ENCODE measurements at places on chromosomes 2 and 18. TPM values are rescaled to one million over a fixed set of nuclear protein-coding genes. Genes with fewer than 3 reads are reported as not detected.

DNA sequence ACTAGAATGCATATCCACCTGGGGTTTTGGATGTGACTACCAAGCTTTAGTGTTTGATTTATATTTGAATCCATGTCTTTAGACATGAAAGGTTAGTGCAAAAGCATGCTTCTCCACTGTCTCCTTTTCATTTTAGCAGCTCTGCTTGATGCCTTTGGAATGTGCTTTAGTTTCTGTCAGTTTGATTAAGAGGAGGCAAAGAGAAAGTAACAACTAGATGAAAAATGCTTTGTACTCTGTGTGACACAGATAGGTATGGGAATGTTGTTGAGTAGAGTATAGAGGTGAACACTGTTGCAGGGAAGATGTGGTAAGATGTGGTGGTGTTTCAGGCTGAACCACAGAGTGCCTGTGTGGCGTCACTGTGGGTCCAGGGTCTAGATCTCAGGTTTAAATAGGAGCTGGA lies 19.8 kb downstream of the PIK3C3 start:
- H3K4me1 ChIP-seq, result no peaks in the 10 kb centered on the region
- no peaks in the 10 kb centered on the region for H3K27me3 ChIP-seq
- no peak overlapping the region for H3K4me3 ChIP-seq
- peaks cover 65% of the 10 kb centered on the region for H3K36me3 ChIP-seq
- no peak overlapping the region for H3K27ac ChIP-seq
- no peak for DNase-seq

The CLIP4 gene
- total RNA-seq, result 0.18 TPM

DNA sequence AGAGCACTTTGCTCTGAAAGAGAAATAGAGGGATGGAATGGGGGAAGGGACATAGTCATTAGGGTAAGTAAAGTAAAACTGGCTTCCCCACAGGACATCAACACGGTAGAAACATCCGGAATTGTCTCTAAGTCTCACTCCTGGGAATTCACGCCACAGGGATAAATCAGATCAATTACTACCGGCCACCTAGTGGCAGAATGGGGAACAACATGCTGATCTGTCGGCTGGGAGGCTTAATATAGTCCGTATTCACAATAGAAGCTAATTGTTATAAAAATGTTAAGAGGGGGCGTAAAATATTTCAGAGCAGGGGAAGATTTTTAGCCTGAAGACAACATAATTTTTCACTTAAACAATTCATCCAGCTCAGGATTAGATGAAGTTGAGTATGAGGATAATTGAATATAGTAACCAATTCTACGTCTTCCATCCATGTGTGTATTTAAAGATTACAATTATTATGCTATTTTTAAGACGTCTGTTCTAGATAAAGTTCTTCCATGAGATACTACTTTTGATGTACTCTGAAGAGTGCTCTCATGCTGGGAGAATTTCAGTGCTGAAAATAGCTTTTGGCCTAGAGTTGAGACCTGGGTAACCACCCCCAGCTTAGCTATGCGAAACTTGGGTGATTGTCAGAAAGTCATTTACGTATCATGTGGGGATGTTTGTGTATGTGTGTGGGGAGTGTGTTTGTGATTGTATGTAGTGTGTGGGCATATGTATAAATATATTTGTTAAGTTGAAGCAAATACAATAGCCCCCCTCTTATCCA lies 65.7 kb downstream of the LRRTM1 start:
- H3K27ac ChIP-seq, result no peak overlapping the region
- H3K4me1 ChIP-seq, result no peaks in the 10 kb centered on the region
- no peak overlapping the region for H3K4me3 ChIP-seq

The HTR2B gene
- not detected for total RNA-seq

GRCh38 chr2:12400543-12400942 lies 316.2 kb upstream of the TRIB2 start:
- no peaks in the 10 kb centered on the region for H3K27me3 ChIP-seq
- H3K4me1 ChIP-seq, result no peaks in the 10 kb centered on the region
- no peak overlapping the region for H3K27ac ChIP-seq
- DNase-seq, result no peak

The STPG4 gene
- not detected for total RNA-seq

The RGPD3 gene
- total RNA-seq, result not detected

GRCh38 chr18:51123046-51123395 lies 74.5 kb downstream of the MEX3C start:
- DNase-seq, result no peak
- no peaks in the 10 kb centered on the region for H3K36me3 ChIP-seq
- peaks cover 32% of the 10 kb centered on the region for H3K27me3 ChIP-seq
- H3K4me1 ChIP-seq, result peaks cover 8% of the 10 kb centered on the region

The UPP2 gene
- not detected for total RNA-seq

DNA sequence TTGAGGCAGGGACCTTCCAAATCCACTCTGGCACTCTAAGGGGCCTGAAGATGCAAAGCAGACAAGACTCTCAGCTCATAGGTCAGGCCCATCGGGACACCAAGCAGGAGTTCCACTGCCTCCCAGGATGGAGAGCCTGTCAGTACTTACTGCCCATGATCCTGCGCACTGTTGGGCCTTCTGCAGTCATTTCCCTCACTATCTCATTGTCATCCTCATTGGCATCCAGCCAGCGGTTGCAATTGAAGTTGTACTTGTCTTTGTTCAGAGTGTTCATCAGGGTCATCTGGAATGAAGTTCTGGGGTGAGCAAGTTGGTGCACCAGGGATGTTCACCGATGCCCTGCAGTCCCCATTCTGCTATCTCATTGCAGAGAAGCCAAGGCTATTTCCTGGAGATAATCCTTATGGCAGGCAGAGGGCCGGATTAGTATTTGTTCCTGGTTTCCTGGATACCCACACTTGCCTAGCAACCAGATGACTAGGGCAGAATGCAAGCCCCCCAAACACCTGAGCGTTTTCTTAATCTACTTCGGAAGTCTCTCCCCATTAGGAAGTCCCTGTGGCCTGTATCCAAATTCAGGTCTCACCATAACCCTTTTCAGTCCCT lies 65.1 kb downstream of the LOXHD1 start:
- no peak overlapping the region for H3K27ac ChIP-seq
- H3K4me1 ChIP-seq, result no peaks in the 10 kb centered on the region
- no peak overlapping the region for H3K4me3 ChIP-seq
- DNase-seq, result no peak

DNA sequence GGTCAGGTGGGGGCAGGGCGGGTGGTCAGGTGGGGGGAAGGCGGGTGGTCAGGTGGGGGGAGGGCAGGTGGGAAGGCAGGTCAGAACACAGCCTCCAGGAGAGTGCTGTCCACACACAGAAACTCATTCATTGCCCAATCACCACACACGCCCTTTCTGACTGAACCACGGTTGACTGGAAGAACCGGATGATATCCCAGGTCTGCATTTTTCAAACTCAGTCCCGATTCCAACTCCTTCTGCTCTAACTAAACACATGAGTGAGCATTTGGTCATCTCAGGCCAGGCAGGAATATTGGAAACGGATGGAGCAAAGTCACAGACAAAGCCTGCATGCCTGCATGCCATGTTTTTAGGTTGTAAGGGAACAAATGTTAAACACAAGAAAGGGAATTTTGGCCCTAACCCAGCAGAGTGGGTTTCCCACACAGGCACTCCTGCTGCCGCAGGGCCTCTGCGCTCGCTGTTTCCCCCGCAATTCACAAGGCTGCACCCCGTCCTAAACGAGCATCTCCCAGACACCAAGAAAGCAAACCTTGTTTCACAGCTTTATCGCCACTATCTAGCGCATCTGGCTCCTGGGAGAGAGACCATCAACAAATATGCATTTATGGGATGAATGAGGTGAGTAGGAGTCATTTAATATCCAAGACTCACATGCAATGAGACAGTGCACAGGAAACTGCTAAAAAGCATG lies 100.1 kb downstream of the ZNF516 start:
- peaks cover 9% of the 10 kb centered on the region for H3K4me1 ChIP-seq
- no peak overlapping the region for H3K27ac ChIP-seq
- peaks cover 5% of the 10 kb centered on the region for H3K27me3 ChIP-seq

DNA sequence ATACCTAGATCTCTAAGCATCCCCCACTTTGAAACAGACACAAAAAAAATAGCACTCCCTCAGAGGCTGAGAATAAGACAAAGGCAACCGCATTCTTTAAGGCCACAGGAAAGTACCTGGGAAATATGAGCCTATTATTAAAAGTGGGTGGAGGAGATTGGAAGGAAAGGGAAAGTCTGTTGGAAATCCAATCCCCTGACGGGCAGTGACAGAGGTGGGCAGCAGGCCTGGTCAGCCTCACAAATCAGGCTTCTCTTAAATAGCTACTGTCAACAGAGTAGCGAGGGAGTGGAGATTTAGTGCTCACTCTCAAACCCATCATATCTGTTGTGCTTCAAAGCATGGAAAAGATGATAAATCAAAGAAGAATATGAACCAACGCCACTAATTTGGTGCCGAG lies 324.4 kb downstream of the ALK start:
- no peak overlapping the region for H3K4me3 ChIP-seq
- H3K4me1 ChIP-seq, result no peaks in the 10 kb centered on the region
- H3K27me3 ChIP-seq, result peaks cover 12% of the 10 kb centered on the region
- no peak overlapping the region for H3K27ac ChIP-seq
- no peaks in the 10 kb centered on the region for H3K36me3 ChIP-seq

The FBXO15 gene
- total RNA-seq, result 0.29 TPM

DNA sequence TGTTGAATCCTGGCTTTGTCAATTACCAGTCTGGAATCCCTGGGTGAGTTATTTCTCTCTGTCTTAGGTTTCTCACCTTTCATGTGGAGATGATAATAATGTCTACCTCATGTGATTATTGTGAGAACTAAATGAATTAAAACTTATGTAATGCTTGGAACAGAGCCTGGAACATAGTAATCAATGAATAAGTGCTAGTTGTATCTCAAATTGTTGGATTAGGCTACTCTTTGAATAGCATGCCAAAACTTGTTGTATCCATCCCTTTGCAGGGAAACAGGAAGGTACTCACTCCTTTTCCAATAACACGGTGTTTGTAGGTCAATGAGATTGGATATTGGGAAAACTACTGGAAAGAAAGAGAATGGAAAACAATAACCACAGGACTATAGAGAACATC lies 796.6 kb upstream of the ZEB2 start:
- H3K4me3 ChIP-seq, result no peak overlapping the region
- H3K27ac ChIP-seq, result no peak overlapping the region
- H3K36me3 ChIP-seq, result no peaks in the 10 kb centered on the region
- no peak for DNase-seq
- H3K27me3 ChIP-seq, result no peaks in the 10 kb centered on the region

- H3K27ac ChIP-seq, result no peak overlapping the region
- no peak for DNase-seq
- H3K4me3 ChIP-seq, result no peak overlapping the region
Observed at GRCh38 chr2:143808166-143808565, 678.9 kb downstream of the ARHGAP15 start.

The TRIB2 gene
- total RNA-seq, result 43.0 TPM

The SLC8A1 gene
- not detected for total RNA-seq

DNA sequence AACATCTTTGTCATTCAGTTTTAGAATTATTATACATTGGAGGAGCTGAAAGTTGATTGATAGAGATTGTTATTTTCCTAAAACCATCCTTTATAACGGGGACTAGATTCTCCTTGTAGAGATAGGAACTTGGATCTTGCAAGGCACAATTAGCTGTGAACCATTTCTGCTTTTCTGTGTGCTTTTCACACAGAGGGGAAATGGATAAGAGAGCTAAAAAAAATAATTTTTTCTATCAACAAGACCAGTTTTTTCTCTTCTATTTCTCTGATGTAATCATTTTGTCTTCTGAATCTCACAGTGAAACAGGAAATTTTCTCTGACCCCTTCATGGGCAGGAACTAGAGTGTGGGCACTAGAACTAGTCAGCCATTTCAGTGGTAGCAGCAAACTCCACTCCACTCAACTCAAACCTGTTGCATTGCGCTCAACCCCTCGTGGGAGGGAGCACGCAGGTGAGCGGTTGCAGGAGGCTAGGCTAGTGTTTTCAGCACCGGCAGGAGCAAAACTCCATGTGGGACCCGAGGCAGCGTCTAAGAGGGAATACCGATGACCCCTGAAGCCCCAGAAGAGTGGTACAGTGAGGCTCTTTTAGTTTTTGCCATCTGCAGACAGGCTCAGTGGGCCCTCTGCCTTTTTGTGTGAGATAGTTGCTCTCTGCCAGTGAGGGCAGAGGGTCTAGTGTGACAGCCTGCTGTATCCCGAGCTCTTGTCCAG lies 24.0 kb upstream of the SLC39A10 start:
- no peak overlapping the region for H3K4me3 ChIP-seq
- H3K4me1 ChIP-seq, result peaks cover 7% of the 10 kb centered on the region
- no peaks in the 10 kb centered on the region for H3K27me3 ChIP-seq
- no peak overlapping the region for H3K27ac ChIP-seq

DNA sequence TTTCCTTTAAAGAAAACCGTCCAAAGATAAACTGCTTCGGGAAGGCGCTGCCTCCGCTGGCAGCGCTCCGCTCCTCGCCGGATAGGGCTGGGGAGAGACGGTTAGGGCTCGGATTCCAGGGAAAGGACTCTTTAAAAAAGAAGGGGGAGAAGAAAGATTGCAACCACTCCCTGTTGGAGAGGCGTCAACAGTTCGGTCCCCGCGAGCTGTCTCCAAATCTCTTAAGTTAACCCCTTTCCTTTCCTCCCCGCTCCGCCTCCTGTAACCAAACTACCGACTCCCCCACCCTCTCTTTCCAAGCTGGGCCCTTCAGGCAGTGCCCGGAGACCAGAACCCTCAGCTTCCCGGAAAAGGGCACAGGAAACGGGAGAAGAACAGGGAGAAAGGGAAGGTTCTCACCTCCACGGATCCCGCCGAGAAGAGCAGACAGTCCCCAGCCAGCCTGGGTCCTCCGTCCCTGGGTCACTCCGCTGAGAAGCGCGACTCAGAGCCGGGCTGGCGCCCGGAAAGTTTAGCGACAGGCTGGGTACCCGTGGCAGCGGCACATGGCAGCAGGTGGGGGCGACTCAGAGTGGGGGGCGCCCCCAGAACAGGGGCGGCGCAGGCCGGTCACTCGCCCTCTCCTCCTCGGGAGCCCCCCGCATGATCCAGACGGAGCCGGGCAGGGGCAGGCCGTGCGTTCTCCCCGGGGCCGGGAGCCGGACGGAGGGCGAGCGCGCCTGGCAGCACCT lies 675 bp downstream of the FZD5 start:
- H3K27ac ChIP-seq, result peak overlapping the region; percentile 92
- peak; percentile 20 for DNase-seq
- no peaks in the 10 kb centered on the region for H3K27me3 ChIP-seq
- peaks cover 38% of the 10 kb centered on the region for H3K36me3 ChIP-seq

GRCh38 chr2:39437522-39438296 lies 624 bp upstream of the MAP4K3 start:
- DNase-seq, result peak; percentile 56
- H3K4me1 ChIP-seq, result peaks cover 34% of the 10 kb centered on the region
- H3K4me3 ChIP-seq, result peak overlapping the region; percentile 81
- no peaks in the 10 kb centered on the region for H3K36me3 ChIP-seq
- no peaks in the 10 kb centered on the region for H3K27me3 ChIP-seq

- peaks cover 32% of the 10 kb centered on the region for H3K4me1 ChIP-seq
- H3K27me3 ChIP-seq, result no peaks in the 10 kb centered on the region
- H3K36me3 ChIP-seq, result peaks cover 13% of the 10 kb centered on the region
- H3K27ac ChIP-seq, result peak overlapping the region; percentile 92
- DNase-seq, result peak; percentile 35
- peak overlapping the region; percentile 69 for H3K4me3 ChIP-seq
Observed at GRCh38 chr18:80109676-80110078, 615 bp downstream of the ADNP2 start.

- no peak for DNase-seq
- peaks cover 59% of the 10 kb centered on the region for H3K4me1 ChIP-seq
- no peak overlapping the region for H3K4me3 ChIP-seq
- no peaks in the 10 kb centered on the region for H3K27me3 ChIP-seq
Observed at GRCh38 chr2:239286901-239287300, 113.9 kb downstream of the HDAC4 start.

- H3K4me1 ChIP-seq, result no peaks in the 10 kb centered on the region
- no peak for DNase-seq
- H3K27me3 ChIP-seq, result no peaks in the 10 kb centered on the region
- H3K36me3 ChIP-seq, result peaks cover 44% of the 10 kb centered on the region
- no peak overlapping the region for H3K27ac ChIP-seq
- H3K4me3 ChIP-seq, result no peak overlapping the region
Observed at GRCh38 chr2:39732482-39732881, 46.6 kb downstream of the THUMPD2 start.

The MDH1B gene
- 0.07 TPM for total RNA-seq

Measured in K562 (cell line).